ENCODE measurements at places on chromosomes 5 and 9. TPM values are rescaled to one million over a fixed set of nuclear protein-coding genes. Genes with fewer than 3 reads are reported as not detected.

- no peak for DNase-seq
These were observed 410.4 kb upstream of the PTPRD start for GRCh38 chr9:11023201-11023600.

DNA sequence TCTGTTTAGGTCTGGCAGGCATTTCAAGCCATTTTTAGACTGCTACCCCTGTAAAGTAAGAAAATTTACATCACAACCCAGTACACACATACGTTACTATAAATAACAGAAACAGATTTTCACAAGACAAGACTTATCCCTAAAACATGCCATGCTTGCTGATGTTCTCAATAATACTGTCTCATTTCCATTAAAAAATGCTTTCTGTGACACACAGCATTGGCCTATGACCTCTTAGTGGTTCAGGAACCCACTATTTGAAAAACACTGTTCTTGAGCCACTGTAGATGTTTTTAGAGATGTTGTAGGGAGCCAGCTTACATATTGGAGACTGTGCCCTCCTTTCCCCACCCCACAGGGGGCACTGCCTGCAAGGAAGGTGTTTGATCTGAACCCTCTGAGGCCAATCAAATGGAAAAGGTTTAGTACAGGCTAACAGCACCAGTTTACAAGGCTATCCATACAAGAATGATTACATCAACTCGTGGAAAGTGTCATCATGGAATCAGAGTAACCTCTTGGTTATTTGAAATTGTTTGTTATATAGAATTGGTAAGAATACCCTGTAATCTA is 30.8 kb downstream of the ZSWIM6 start:
- no peak for DNase-seq

DNA sequence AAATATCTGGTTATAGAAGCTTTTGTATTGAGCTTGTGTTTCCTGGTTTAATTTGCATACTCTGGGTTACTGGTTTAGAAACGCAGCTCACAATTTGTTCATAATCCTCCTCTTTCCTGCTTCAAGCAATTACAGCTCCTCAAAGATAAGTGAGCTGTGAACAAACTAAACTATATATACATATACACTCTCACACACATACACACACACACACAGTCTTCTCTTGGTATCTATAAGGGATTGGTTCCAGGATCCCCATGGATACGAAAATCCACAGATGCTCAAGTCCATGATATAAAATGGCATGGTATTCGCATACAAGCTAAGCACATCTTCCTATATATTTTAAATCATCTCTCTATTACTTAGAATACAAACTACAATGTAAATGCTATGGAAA is 510.9 kb upstream of the CDH18 start:
- DNase-seq: no peak

GRCh38 chr5:81005708-81006107 is 45.5 kb downstream of the RASGRF2 start:
- DNase-seq: no peak

DNA sequence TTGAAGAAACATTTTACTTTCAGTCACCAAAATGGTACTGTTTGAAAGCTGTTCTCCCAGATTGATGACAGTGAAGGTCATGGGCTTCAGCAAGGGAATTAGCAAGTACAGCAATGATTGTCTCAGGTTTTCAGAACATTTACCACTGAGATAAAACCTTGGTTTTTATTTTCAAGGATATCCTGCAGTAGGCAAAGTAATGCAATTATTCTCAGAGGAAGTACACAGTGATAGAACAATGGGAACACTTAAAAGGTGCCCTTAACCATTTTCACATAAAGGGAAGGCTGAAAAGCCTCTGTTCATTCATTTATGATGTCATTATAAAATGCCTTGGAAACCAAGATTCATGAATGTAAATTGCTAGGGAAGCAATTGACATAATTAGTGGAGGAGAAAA is 471.8 kb upstream of the ACO1 start:
- no peak for DNase-seq

Gene ADRB2
- 0.07 TPM for total RNA-seq

DNA sequence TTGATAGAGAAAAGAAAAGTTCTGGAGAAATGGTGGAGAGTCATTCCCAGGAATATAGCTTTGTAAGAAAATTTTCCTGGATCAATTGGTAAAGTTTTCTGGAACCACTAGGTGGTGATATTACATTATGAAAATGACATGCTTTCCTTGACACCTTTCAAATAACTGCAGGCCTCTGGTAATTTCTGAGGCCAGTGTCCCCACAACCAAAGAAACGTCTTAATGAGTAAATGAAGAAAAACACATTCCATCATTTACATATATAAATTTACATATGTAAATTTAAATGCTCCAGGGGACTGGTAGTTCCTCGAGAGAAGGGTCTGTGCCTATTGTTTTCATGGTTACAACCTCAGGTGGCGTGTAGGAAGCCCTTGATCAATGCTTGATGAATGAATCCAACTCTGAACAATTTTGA is 17.2 kb upstream of the RGS3 start:
- DNase-seq: peak; percentile 43

GRCh38 chr5:143402553-143403333 is 743 bp downstream of the NR3C1 start:
- DNase-seq: no peak

- no peak for DNase-seq
These were observed 16.7 kb downstream of the TRAF1 start for GRCh38 chr9:120909904-120910303.

DNA sequence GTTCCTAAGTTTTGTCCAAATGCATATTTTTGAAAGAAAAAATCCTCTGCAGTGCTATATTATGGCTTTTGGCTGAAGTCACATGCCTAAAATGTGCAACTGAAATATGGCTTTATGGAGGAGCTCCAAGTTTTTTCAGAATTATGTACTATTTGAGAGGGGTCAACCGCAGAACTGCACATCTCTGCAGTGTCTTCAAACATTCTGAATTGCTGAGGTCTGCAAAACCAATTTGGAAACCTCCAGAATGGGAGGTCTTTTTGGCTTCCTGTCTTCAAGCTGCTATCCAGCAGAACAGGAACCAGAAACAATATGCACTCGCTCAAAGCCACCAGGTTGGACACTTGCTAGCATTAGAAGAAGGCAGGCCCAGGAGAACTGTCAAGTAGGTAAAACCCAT is 376.0 kb upstream of the PAPPA start:
- DNase-seq: no peak

- DNase-seq: no peak
These were observed 28.1 kb downstream of the TSTD2 start for GRCh38 chr9:97604901-97605645.

- no peak for DNase-seq
These were observed 152.6 kb downstream of the MED27 start for GRCh38 chr9:131927091-131927490.

Gene ERCC6L2
- 46.9 TPM for total RNA-seq

Gene ASTN2
- 10.1 TPM for total RNA-seq

- peak; percentile 14 for DNase-seq
These were observed 68.8 kb upstream of the PPP2R2B start for GRCh38 chr5:146947181-146947941.

DNA sequence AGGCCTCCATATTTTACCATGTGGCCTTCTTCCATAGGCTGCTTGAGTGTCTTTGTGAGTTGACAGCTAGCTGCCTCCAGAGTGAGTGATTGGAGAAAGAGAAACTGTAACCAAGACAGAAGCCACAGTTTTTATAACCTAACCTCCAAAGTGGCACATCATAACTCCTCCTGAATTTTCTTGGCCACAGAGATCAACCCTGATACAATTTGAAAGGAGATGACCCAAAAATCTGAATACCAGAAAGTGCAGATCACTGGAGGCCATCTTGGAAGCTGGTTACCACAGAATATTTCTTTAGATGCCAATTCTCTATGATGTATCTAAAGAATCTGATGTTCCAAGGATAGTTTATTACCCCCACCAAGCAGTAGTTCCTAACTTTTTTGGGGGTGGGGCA is 254.3 kb upstream of the PDE4D start:
- DNase-seq: no peak

GRCh38 chr9:70352802-70353201 is 61.7 kb downstream of the KLF9 start:
- DNase-seq: peak; percentile 4

DNA sequence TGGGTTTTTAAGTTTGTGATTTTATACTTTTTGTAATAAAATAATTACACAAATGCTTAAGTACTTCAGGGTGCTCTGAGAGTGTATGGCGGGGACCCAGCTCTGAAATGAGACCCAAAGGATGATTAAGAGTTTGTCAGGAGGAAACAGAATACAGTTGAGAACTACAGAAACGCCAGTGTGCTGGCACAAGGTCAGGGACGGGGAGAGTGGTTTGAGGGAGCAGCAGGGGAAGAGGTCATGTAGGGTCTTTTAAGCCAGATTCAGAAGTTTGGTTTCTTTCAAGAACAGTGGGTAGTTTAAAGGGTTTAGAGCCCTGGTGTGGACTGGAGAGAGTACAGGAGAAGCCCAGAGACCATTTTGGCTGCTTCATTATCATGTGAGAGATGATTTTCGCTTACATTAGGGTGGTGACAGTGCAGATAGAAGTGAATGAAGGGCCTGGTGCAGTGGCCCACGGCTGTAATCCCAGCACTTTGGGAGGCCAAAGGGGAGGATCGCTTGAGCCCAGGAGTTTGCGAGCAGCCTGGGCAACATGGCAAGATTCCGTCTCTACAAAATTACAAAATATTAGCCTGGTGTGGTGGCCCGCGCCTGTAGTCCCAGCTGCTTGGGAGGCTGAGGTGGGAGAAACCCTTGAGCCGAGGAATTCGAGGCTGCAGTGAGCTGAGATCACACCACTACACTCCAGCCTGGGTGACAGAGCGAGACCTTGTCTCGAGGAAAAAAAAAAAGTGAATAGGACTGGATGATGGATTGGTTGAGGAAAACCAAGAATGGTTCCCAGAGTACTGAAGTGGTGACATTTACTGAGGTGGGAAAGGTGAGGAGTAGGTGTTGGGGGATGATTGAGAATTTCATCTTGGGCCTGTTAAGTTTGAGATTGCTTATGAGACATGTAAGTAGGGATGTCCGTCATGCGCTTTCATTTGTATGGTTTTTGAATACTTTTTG is 1.4 kb upstream of the ETF1 start:
- no peak for DNase-seq

Gene CDKN2B
- total RNA-seq: not detected

DNA sequence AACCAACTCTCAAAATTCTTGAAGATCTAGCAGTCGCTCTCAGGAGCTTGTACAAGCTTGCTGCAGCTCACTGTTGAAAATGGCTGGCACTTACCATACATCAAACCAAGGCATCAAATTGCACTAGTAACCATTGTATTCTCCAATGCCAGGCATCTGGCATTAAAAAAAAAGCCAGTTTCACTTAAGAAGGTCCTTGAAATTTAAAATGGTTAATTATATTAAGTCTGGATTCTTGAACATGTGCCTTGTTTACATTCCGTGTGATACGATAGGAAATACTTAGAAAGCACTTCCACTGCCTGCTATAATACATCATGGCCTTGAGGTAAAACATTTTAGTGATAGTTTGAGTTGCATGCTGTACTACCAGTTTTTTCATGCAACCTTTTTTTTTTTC is 300.7 kb downstream of the KDM4C start:
- no peak for DNase-seq

Gene TNFSF8
- total RNA-seq: not detected

Gene PELO
- total RNA-seq: 26.2 TPM

GRCh38 chr5:160274483-160274931 is 37.9 kb downstream of the CCNJL start:
- DNase-seq: no peak

Gene RAI14
- total RNA-seq: 13.1 TPM

Gene FOXD4L3
- total RNA-seq: not detected

DNA sequence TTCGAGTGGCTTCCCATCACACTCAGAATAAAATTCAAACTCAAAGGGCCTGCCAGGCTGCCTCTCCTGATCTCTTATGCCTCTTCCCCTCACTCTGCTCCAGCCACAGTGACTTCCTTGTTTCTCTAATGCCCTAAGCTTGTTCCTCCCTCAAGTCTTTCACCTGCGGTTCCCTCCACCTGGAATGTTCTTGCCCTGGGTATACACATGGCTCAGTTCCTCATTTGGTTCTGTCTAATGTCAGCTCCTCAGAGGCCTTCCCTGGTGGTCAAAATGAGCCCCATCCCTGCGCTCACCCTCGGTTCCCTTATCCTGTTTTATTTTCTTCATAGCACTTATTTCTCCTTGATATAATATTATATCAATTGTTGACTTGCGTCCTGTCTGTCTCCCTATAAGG is 12.7 kb upstream of the CYSTM1 start:
- DNase-seq: no peak
